ENCODE measurements at places on chromosomes 1 and 21. TPM values are rescaled to one million over a fixed set of nuclear protein-coding genes. Genes with fewer than 3 reads are reported as not detected.

Gene DNASE2B
- total RNA-seq: not detected

GRCh38 chr1:63973005-63973419, 199.2 kb downstream of the ROR1 start:
- no peak for DNase-seq

Gene RGS8
- total RNA-seq: not detected

Gene LMOD1
- not detected for total RNA-seq

Gene DAB1
- not detected for total RNA-seq

DNA sequence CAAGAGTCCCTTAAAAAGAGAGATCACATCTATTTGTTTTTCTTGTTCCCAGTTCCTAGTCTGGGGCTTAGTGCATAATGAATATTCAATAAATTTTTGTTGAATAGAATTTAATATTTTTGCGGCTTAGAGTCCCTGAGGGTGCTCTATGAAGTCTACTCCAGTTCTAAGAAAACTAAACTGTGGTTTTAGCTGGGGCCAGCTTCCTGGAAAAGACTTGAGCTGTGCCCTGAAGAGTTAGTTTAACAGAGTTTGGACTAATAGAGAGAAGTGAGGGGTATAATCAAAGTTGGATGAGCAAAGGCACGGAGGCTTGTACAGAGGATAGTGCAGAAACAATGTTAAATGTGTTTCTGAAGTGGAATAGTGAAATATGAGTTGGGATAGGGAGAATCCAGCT, 168.9 kb downstream of the FASLG start:
- no peak for DNase-seq

GRCh38 chr1:161091093-161091492, 1.7 kb upstream of the NECTIN4 start:
- DNase-seq: no peak

Gene OR13G1
- total RNA-seq: not detected

DNA sequence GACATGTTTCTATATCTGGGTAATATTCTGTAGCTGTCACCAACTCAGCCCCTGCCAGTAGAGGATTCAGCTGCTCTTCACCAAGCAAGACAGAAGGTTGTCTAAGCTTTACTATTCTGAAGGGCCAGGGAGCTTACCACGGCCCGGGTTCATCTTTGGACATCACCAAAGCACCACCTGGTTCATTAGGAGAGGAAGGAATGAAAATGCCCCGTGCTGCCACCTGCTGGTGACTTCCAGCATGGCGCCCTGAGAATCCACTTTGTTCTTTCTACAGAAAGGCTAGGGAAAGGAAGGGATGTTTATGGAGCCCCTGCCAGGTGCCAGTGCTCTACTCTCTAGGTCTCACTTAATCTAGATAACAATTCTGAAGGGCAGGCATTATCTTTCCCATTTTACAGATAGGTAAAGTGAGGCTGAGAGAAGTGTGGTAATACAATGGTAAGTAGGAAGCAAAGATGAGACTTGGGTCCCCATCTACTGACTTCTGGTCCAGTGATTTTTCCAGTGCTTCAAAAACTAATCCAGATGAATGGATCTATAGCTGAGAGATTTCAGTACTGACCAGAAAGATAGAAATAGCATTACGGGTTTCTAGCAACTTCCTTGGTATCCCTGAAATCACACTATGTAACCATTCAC, 79.5 kb downstream of the BEND5 start:
- peak; percentile 68 for DNase-seq

- DNase-seq: no peak
Measured at GRCh38 chr1:218322762-218323161, 22.4 kb upstream of the TGFB2 start.

DNA sequence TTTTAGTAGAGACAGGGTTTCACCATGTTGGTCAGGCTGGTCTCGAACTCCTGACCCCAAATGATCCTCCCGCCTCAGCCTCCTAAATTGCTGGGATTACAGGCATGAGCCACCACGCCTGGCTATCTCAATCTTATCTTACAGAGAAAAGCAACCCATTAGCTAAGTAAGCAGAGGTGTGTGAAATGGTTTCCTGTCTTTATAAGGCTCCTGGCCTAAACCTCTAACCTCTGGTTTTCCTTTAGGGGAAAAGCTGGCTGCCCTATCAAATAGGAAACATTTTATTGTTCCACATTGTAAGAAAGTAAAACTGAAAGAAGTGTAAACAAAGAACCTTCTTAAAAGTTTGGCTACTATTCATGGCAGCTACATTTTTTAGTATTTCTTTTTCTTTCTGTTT, 78.3 kb upstream of the MORC3 start:
- DNase-seq: no peak

DNA sequence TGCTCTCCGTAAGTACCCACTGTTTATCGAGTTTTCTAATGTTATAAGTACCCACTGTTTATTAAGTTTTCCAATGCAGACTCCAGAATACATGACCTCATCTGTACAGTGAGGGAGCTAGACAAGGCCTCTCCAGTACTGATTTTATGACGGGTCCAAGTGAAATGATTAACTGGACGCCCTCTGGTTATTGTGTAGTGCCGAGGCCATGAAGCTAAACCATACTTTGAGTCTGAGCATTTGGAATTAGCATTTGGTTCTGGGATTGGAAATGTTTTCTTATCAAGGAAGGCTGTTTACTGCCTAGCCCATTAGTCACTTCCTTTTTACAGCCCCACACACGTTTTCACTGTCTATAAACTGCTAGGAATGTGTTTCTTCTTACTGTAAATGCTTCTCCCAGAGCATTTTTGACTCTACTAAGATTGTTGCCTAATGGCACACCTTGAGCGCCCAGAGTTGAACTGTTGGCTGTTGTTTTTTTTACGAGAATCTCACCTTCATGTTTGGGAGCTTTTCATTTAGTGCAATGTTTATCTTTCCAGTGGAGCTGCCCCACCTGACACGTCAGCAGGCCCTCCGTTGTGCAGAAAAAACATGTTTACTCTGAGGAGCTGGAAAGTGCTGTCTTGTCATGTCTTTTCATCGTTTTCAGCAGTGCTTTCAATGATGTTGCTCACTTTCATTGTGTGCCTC, 26.9 kb downstream of the SPATA46 start:
- peak; percentile 81 for DNase-seq

Gene LGR6
- 0.56 TPM for total RNA-seq

- no peak for DNase-seq
Measured at GRCh38 chr1:2339206-2340085, 51.9 kb downstream of the MORN1 start.

Gene GSTM5
- not detected for total RNA-seq

- DNase-seq: no peak
Measured at GRCh38 chr1:170618421-170618820, 45.5 kb upstream of the PRRX1 start.

Gene CENPF
- 135 TPM for total RNA-seq

Gene KCNK2
- total RNA-seq: 5.7 TPM

Gene LCE2B
- not detected for total RNA-seq

DNA sequence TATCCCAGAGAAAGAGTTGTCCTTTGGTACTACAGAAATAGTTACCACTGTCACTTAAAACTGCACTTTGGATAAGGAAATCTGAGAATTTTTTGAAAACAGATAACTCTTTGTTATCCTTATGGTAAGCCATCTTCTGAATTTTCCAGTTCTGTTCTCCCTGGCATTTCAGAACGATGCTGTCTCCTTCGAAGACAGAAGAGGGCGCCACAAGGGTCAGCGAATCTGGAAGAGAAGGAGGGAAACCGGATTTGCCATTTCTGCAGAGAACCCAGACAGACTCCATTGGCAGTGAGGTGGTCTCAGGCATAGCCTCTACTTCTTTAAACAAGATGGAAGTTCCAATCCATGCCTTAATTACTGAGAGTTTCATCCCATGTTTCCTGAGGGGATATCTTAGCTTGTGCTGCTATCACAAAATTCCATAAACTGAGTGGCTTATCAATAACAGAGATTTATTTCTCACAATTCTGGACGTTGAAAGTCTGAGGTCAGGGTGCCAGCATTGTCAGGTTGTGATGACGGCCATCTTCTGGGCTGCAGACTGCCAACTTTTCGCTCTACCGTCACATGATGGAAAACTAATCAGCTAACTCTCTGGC, 6.4 kb downstream of the FCRL2 start:
- peak; percentile 26 for DNase-seq

Gene ITGB2
- total RNA-seq: 24.8 TPM

Data from MCF 10A (cell line).